ENCODE measurements at places on chromosomes 7 and 10.
A peak's percentile ranks its signal among the peaks of the same experiment; 100 is the strongest.

GRCh38 chr7:5578495-5578894, 154.9 kb upstream of the TNRC18 start:
- no peak for DNase-seq

GRCh38 chr7:134940729-134941128, 45.6 kb upstream of the AGBL3 start:
- DNase-seq: no peak

GRCh38 chr7:96330193-96330592, 8.3 kb upstream of the SLC25A13 start:
- no peak for DNase-seq

- DNase-seq: no peak
These were observed 273.6 kb downstream of the NEBL start for GRCh38 chr10:20623546-20623945.

GRCh38 chr10:85623342-85623741, 743.3 kb downstream of the GRID1 start:
- no peak for DNase-seq

DNA sequence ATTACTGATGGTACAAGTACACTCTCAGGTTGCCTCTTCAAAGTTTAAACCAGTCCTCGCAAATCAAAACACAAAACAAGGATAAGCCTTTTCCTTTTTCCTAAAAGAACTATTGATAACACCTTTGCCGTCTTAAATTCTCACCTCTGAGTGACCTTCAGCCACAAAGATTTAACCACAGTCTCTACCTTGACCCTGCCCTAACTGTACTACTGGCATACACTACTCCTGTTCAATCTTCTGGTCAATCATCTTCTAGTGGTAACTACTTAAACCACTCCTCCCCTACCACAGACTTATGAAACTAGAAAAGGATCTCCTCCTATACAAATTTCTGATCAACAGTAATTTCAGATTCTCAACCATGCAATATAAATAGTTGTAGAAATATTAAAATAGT, 15.1 kb downstream of the UPF2 start:
- DNase-seq: no peak

- peak; percentile 24 for DNase-seq
These were observed 403.7 kb upstream of the ZMIZ1 start for GRCh38 chr10:78664929-78665553.

DNA sequence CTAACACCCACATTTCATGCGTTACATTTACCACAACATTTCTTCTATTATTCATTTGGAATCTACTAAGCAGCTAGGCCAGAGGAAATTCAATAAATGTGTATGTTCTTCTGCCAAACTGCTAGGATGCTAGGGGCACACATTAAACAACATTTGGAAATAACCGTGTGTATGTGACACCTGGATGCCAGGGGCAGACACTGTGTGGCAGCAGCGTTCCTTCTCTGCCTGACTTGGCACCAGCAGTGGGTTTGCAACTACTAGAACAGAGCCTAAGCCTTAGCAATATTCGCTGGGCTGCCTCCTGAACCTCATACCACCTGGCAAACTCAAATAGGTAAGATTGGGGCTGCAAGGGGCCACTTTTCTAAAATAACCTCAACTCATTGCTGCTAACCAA, 182.1 kb downstream of the CHCHD3 start:
- no peak for DNase-seq

DNA sequence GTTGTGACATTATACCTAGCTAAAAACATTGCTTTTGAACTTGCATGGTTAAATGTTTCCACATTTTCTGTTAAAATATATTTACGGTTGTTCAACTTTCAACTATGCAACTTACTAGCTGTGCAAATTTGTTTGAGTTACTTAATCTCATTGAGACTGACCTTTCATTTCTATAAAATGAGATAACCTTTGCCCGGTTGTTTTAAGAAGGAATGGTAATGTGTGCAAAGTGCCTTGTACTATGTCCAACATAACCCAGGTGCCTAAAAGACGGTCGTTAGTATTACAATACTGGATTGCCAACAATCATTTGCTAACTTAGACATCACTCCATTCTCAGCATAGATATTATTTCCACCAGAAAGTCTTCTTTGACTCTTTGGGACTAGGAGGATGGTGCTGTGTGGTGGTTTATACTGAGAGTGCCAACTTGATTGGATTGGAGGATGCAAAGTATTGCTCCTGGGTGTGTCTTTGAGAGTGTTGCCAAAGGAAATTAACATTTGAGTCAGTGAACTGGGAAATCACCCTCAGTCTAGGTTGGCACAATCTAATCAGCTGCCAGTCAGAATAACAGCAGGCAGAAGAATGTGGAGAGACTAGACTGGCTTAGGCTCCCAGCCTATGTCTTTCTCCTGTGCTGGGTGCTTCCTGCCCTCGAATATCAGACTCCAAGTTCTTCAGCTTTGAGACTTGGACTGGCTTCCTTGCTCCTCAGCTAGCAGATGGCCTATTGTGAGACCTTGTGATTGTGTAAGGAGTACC, 85.2 kb upstream of the PDSS1 start:
- DNase-seq: no peak

- no peak for DNase-seq
These were observed 58.0 kb upstream of the ZPBP start for GRCh38 chr7:50151001-50151400.
